EL (cell line): ENCODE measurements at places on chromosomes 7 and 10.

DNA sequence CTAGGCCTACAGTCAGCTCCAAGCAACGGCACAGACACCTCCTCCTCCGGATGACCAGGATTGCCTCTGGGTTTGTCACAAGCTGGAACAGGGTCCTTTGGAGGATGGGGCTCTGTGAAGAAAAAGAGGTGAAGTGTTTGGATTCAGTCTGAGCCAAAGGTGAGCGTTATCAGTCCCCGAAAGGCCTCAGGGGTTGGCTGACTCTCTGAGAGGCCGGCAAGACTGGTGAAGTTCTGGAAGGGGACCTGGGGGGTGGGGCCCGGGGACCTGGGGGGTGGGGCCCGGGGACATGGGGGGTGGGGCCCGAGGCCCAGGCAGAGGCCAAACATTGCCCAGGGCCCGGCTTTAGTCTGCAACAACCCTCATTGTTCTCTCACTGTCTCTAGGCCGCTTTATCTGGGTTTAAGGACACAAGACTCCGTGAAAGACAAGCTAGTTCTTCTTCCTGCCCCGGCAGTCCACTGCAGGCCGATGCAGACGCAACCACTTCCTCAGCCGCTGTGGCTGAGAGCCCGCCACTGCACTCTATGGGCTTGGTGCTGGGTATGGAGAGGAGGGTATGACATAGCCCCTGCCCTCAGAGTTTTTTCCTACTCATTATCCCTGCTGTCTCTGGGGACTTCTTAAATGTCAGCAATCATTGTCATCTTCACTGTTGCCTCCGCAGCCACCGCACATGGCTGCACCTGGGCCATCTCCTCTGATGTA is 27.4 kb upstream of the PSAP start:
- DNase-seq, result no peak

DNA sequence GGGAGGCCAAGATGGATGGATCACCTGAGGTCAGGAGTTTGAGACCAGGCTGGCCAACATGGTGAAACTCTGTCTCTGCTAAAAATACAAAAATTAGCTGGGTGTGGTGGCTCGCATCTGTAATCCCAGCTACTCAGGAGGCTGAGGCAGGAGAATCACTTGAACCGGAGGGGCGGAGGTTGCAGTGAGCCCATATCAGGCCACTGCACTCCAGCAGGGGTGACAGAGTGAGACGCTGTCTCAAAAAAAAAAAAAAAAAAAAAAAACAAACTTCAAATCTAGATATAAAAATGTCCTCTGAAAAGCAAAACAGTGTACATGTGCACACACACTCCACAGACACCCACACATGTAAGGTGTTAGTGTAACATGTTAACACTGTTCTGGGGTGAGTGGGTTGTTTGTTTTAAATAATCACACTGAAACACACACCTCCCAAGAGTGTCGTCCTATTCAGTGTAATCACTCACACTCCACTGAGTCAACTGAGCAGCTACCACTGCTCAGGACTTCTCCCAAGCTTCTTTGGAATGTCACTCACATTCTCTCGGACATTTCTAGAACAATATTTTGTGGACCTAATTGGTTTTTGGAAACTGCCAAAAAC is 12.8 kb upstream of the RGS10 start:
- no peak for DNase-seq

DNA sequence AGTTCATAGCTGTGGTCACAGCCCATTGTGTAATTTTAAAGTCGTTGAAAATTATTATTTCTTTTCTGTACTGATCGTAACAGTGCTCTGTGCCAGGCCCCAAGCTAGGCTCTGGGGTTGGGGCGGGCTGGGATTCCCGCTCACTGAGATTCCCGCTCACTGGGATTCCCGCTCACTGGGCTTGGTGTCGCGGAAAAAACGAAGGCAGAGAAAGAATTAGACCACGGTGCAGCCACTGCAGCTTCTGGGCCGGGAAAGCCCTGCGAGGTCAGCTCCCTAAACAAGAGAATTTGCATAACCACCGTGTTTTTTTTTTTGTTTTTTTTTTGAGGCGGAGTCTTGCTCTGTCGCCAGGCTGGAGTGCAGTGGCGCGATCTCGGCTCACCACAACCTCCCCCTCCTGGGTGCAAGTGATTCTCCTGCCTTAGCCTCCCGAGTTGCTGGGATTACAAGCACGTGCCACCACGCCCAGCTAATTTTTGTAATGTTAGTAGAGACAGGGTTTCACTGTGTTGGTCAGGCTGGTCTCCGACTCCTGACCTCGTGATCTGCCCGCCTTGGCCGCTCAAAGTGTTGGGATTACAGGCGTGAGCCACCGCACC is 31.2 kb downstream of the FOXK1 start:
- DNase-seq, result peak; percentile 41

DNA sequence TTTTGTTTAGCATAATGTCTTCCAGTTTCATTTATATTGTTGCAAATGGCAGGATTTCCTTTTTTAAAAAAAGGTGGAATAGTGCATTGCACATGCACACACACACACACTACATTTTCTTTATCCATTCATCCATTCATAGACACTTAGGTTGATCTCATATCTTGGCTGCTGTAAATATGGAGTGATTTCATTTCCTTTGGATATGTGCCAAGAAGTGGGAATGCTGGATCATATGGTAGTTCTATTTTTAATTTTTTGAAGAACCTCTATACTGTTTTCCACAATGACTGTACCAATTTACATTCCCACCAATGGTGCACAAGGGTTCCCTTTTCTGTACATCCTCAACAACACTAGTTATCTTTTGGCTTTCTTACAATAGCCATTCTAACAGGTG is 68.9 kb downstream of the EBLN1 start:
- DNase-seq, result no peak

- peak; percentile 91 for DNase-seq
Observed at GRCh38 chr10:68666280-68666760, 54.7 kb upstream of the CCAR1 start.

- DNase-seq, result no peak
Observed at GRCh38 chr7:28623863-28624262, 211.5 kb downstream of the CREB5 start.

DNA sequence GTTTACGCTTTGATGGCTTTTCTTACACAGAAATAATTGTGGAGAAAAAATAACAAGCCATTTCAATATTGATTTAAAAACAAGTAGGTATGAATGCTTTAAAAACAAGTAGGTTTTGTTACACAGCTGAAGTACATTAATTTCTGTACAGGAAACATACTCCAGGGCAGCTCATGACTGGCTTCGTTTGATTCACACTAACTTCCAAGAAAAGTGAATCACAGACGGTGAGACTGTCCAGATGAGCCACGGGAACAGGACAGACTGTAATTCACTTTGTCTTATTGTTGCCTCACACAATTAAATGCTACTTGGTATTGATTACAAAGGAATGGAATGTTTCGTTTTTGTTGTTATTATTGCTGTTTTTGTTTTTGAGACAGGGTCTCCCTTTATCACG is 26.6 kb upstream of the SNX10 start:
- DNase-seq, result no peak

DNA sequence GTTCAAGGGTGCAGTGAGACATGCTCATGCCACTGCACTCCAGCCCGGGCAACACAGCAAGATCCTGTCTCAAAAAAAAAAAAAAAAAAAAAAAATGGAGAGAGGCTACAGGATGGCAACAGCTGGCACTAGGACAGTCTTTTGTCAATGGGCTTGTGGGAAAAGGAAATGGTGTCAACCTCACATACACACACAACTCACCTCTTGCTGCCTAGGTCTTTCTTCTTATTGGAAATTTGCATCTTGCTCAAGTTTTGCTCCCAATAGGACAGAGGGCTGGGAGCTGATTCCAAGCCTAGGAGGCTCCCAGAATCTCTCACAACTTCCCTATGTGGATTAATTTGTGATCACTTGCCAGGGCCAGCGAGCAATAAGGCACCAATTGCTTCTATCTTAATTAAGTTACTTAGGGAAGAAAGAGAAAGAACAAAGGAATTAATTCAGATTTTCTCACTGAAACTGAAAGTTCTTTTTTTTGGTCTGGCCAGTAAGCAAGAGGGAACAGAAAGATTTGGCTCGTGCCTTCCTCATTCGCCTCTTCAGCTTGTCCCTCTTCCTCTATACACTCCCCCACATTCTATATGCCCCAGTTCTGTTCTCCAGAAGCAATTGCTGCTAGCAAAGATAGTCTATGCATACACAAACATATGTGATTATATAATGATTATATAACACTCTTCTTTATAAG is 33.8 kb downstream of the MAP3K8 start:
- DNase-seq, result no peak

DNA sequence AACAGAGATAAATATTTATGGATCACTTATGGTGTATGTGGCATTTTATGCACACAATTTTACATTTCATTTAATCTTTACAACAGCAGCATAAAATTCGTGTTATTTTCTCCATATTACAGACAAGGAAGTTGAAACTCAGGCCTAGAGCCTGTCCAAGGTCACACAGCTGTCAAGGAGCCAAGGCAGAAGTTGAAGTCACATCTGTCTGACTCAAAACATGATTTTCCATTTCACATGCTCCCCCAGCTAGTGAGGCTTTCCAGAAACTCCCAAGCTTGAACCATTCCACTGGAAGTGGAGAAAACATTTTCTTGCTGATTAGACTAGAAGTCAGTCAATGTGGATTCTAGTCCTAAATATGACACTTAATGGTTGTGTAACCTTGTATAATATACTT is 110.5 kb downstream of the HECTD2 start:
- DNase-seq, result no peak

DNA sequence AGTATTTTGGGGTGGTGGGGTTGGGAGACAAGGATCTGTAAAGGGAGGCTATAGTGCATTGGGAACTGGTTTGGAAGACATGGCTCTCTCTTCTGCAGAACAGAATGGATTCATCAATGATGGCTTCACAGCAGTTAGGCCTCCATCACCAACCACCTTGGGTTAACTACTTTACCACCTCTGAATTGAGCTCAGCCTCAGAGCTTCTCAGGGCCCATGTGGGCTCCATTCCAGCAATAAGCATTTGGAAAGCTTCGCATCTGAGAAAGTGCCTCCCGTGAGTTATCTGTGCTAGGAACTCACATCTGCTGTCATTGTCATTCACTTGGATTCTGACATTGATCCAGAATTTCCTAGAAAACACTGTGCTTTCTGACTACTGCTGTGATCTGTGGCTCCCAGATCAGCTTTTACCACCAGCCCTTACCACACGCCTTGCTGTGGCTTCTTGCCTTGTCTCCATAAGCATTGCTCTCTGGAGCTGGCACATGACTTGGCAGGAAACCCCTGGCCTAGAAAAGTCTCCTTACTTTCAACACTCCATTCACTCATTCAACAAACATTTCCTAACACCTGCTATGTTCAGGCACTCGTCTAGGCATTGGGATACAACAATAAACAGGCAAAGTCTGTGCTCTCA is 70.7 kb upstream of the ADO start:
- DNase-seq, result no peak

DNA sequence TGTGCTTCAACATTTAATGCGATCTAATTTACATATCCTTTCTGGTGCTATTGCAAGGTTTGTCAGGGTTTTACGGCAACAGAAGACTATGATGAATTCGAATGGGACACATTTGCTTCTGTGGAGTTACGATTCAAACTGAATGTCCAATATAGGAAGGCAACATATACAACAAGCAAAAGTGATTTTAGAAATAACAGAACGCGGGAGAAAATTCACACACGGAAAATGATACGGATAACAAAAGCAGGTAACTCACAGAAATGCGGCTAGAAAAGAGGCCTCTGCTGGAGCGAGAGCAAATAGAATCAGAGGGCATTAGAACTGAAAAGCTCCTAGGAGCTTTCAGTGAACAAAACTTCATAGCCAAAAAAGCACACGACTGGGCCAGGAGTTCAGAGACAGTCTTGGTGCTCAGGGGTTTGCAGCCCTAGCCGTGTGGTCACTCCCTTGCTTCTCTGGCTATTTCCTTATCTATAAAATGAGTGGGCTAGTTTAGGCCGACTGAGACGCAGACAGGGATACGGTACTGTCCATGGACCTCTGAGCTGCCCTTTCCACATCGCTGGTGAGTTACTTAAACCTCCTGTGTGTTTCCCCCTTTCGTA is 557 bp upstream of the TAX1BP1 start:
- peak; percentile 16 for DNase-seq

DNA sequence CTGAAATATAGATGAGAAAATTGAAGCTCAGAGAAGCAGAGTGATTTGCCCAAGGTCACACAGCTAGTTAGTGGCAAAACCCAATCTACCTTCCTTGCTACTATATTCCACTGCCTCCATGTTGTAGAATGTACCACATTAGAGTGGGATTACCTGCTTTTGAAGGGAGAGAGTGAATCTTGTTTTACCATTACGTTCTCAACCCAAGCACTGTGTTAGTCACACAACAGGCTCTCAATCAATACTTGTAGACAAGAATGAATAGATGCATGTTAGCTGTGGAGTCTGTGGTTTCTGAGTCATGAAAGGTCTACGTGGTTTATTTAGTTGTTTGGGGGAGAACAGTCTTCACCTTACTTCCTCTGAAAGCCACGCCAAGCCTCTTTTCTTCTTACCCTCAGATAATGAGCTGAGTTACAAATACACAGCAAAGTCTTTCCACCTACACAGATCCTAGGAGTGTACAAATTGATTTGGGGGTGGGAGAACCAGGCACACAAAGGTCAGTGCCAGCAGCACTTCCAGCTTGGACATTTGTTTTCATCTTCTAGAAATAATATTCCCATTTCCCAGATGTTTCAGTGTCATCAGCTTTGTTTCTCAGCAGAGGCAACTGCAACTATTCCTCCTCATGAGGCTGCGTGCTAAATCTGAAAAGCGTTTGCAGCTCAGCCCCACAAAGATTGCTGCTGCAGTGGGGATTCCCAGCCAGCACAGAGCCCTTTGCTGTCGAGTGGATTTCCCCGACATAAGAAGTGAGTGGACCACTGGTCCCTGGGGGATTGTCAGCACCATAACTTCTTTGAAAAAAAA is 71.5 kb upstream of the ADO start:
- peak; percentile 53 for DNase-seq

- DNase-seq, result no peak
Observed at GRCh38 chr10:54797636-54798321, 3.3 kb downstream of the PCDH15 start.

GRCh38 chr10:124407456-124407855 is 11.3 kb downstream of the OAT start:
- no peak for DNase-seq

DNA sequence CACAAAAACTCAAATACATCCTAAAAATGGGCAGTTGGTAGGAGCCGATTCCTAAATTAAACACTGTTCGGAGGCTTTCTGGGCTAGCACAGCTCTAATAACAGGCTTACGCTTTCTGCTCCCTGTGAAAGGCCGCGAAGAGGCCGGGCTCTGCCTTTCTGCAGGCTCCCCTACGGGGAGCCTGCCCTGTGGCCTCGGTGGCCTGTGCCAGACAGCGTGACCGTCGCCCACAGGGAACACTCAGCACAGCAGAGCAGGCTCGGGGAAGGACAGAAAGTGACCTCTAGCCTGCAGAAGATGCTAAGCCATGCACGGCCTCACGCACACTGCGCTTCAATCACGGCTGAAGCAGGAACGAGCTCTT is 64.2 kb downstream of the DIP2C start:
- no peak for DNase-seq

DNA sequence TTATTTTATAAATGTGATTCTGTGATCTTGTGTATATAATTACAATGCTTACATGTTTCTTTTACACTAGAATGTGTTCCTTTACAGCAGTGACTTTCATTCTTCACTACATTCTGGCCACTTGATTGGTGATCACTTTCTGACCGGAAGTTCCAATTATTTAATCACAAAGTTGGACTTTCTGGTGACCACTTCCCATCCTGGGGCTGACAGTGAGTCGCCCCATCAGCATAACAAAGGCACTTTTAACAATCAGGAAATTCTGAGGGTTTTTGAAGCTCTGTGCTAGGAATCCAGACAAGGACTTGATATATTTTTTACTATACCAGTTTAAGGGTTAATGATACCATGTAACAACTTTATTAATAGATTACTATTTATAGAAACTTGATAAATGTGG is 282.3 kb upstream of the KAT6B start:
- peak; percentile 58 for DNase-seq
